Fibroblast of the aortic adventitia (primary cell): ENCODE measurements at places on chromosomes 13 and 19. TPM values are rescaled to one million over a fixed set of nuclear protein-coding genes. Genes with fewer than 3 reads are reported as not detected.

Gene S1PR5
- 0.27 and 0.41 TPM in 2 replicates for total RNA-seq

Gene P2RY11
- 0.33 and 3.0 TPM in 2 replicates for total RNA-seq

Gene SLITRK1
- total RNA-seq, result 0.90 TPM in 1 of 2 replicates, not detected in the other

Gene DACH1
- total RNA-seq, result 0.08 and 0.09 TPM in 2 replicates

Gene FGF21
- total RNA-seq, result not detected in 2 replicates

Gene IZUMO2
- total RNA-seq, result not detected in 2 replicates

Gene CRB3
- not detected in 2 replicates for total RNA-seq

Gene PRODH2
- total RNA-seq, result not detected in 2 replicates

Gene ACTMAP
- total RNA-seq, result 0.74 and 0.99 TPM in 2 replicates
